ENCODE measurements at places on chromosomes 5 and 9.
A peak's percentile ranks its signal among the peaks of the same experiment; 100 is the strongest.

- peak; percentile 68 for DNase-seq
These were observed 6.9 kb downstream of the IL17B start for GRCh38 chr5:149372076-149372795.

GRCh38 chr9:133691191-133691590 is 47.0 kb downstream of the SARDH start:
- DNase-seq = no peak

DNA sequence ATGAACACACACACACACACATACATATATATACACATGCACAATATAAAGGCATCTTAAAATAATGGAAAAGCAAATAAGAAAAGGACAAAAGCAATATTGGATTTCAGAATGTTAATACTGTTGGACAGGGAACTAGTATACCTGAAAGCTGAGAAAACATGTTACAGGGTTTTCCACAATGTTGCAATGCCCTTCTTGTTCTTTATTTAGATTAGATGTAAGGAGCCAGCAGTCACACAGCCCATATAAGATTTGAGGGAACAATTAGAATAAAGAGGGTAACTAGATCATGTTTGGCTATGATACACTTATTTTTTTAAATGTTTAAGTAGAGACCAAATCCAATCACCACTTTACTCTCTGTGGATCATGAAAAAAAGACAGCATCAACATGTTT is 61.7 kb downstream of the SH3TC2 start:
- DNase-seq = no peak

- DNase-seq = no peak
These were observed 117.5 kb upstream of the MTAP start for GRCh38 chr9:21684831-21685362.

DNA sequence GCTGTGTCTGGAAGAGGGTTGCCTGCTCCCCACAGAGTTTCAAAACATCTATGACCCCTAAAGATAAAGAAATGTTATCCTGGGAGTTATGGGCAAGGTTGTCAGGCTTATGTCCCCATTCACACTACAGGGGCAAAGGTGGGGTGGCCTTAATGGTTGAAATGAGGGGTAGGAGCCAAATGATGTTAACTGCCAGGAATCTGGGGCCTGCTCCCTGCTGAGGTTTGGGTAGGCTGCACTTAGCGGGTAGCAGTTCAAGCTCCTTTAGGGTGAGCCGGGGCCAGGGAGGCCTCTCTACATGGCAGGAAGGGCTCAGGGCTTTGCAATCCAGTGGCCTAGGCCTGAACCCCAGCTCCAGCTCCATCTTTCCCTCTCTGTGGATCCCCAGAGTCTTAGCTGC is 3.0 kb downstream of the FGF18 start:
- DNase-seq = peak; percentile 68

GRCh38 chr5:64930672-64931318 is 162.1 kb downstream of the CWC27 start:
- DNase-seq = no peak

- no peak for DNase-seq
These were observed 3.3 kb upstream of the DAB2IP start for GRCh38 chr9:121648172-121648571.

DNA sequence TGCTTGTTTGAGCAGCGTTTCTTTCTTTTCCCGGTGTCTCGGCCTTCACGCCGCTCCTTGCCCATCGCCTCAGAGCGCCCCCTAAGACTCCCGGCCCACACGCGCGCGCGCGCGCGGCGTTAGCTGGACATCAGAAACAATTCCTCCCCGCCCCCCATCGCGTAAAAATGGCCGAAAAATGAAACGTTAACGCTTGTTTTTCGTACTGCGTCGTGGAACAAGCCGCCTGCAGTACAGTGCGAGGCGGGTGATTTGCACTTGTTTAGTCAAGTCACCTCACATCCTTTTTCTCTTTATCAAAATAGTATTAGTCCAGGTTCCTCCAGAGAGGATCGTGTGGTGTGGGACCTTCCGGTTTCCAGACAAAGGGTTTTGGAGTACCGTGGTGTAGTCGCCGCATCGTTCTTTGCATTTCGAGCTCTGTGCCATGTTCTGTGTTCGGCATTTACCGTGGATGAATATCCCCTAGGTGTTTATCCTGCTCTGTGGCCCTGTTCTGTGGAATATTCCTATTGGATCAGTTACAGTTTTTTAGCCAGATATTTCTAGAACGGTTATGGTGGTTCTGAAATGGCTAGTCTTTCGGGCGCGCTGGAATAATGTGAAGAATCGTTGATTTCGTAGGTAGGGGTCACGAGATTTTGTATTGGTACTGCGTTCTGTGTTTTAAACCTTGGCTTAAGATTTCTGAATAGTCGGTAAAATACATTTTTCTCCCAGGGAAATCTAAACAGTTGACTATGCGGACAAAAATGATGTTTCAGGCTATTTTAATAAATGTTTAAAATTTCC is 1.0 kb downstream of the MATR3 start:
- DNase-seq = peak; percentile 80

DNA sequence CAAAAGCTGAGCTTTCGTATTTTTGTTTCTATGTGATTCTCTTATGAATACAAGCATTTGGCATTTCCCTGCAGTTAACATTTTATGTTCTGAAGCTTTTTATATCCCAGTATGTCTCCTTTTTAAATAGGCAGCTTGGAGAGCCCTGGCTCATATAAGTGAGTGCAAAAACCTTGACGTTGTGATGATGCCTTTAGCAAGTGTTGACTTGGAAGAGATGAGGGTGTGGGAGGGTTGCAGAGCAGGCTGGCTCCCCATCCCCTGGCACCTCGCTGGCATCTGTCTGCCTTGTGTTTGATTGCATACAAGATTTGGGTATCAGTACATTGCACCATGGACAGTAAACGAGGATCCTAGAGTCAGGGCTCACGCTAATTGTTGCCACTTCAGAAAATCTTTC is 42.1 kb upstream of the DIRAS2 start:
- no peak for DNase-seq

GRCh38 chr9:120281665-120282064 is 298.3 kb downstream of the CDK5RAP2 start:
- no peak for DNase-seq

DNA sequence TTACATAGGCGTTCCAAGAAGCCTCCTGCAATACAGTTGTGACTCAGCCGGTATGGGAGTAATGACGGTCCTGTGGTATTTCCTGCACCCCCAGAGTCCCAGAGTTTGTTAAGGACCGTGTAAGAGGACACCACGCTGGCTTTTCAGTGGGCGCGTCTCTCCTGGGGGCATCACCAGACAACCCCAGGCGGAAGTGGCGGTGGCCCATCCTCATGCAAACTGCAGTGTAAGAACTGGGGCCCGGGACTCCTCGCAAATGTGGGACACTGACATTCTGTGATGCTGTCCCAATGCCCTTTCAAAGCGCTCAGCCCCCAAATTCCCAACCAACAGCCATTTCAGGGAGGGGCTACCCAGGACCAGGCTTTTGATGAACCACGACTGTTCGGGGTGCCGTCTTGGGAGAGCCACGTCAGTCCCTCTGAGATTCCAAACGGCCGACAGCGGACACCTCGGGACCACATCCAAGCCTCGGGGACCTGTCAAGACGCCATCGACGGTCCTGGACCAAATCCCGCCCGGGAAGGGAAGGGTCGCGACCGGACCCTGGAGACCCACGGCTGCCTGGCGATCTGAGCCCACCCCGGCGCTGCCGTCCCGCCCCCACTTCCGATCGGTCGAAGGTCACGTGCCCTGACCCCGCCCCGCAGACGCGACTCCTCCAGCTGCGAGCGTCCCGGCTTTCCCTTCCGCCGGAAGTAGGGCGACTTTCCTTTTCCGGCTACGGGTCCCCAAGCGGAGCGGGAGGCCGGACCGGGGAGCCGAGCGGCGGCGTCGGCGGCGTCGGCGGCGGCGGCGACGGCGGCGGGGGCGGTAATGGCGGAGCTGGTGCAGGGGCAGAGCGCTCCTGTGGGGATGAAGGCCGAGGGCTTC is at the start of gene FUBP3:
Gene FUBP3, plus strand, starts transcription at position 713 of the 873 bp plus-strand sequence. Its CDS starts 104 bp downstream, at position 817.
- DNase-seq = peak; percentile 95

- DNase-seq = no peak
These were observed 1710.1 kb upstream of the CDH9 start for GRCh38 chr5:28748446-28748845.

- DNase-seq = no peak
These were observed 4.5 kb downstream of the AK6 start for GRCh38 chr5:69364850-69365249.

GRCh38 chr5:127602481-127602880 is 46.4 kb upstream of the CTXN3 start:
- DNase-seq = no peak

GRCh38 chr9:125691869-125692268 is 15.1 kb downstream of the MAPKAP1 start:
- DNase-seq = no peak

DNA sequence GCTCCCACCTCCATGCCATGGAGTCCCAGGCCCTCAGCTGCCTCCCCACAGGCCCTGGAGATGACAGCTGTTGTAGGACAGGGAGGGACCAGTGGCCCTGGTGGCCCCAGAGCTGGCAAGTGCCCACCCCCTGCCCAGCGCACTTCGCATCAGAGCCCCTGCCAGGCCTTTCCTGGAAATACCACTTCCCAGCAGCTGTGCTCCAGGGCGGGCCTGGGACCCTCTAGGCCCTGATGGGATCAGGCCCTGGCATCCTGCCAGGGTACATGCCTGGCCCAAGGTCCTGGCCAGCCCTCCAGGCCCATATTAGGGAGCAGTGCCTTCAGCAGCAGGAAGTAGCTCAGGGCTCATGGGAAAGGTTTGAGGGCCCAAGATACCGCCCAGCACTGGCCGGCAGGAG is 2.5 kb downstream of the KCNT1 start:
- no peak for DNase-seq

All from coronary artery (tissue), 2 donors.